ENCODE measurements at places on chromosomes 3 and 15.

- DNase-seq, result no peak
Observed at GRCh38 chr3:187027531-187028278, 97.4 kb downstream of the ST6GAL1 start.

DNA sequence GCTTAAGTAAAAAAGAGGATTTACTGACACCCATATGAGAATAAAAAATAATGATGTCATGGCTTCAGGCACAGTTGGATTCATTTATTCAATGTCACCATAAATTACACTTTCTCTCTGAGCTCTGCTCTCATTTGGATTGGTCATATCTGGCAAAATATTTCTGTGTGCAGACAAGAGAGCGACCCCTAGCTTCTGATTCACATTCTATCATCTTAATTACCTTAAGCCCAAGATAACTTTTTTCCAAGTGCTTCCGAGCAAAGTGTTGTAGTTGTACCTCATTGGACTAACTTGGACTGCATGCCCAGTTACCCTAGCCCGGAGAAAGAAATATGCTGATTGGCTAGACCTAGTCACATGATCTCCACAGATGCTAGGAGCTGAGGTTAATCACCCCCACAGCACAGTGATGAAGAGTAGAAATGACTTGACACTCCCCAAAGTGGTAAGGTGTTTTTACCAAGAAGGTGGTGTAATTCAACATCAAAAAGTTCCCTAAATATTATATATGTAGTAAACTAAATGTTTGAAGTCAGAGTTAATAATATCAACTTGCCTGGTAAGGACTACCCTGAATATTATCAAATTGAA is 552.2 kb upstream of the SUCLG2 start:
- no peak for DNase-seq

GRCh38 chr3:158519776-158520175 is 51.2 kb upstream of the MLF1 start:
- DNase-seq, result no peak

- DNase-seq, result no peak
Observed at GRCh38 chr3:29099296-29099695, 181.6 kb upstream of the RBMS3 start.

- DNase-seq, result no peak
Observed at GRCh38 chr3:55654123-55654760, 167.1 kb upstream of the WNT5A start.

DNA sequence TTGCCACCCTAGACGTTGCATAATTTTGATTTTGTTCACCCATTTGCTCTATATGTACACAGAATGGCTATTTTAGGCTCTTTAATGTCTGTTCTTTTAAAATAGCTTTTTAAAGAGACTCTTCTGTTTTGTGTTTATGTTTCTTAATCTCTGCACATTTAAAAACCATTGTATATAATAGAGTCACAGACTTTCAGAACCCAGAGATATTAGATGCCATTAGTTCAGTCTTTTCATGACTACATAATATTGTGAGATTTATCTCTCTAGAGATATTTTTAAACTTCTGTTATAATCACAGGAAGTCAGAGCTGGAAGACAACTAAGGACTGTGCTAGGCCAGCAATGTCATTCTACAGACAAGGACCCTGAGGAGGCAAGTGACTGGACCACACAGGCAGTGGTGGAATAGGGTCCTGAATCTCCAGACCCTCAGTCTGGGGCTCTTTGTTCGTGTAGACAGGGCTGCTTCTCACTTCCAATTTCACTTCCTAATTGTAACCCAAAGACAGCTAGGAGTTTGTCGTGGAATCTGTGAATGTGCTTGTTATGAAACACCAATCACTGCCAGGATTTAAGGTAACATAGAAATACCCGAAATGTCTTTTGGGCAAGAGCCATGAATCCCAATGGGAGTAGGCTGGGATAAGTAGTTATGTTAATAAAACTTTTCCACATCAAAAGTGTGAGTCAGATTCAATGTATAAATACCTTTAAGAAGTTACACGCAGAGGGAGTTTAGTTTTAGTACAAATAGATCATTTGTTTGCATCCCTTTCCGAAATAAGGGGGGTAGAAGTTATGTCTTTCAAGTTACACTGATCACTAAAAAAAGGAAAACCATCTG is 165.2 kb upstream of the ROPN1 start:
- DNase-seq, result no peak
